ENCODE measurements at places on chromosomes 4 and X. TPM values are rescaled to one million over a fixed set of nuclear protein-coding genes. Genes with fewer than 3 reads are reported as not detected.

- H3K4me1 ChIP-seq, result no peaks in the 10 kb centered on the region
- DNase-seq, result no peak
- no peak overlapping the region for H3K27ac ChIP-seq
- no peaks in the 10 kb centered on the region for H3K27me3 ChIP-seq
- no peaks in the 10 kb centered on the region for H3K36me3 ChIP-seq
- no peak overlapping the region for H3K4me3 ChIP-seq
Observed at GRCh38 chrX:64427787-64428186, 32.5 kb upstream of the MTMR8 start.

DNA sequence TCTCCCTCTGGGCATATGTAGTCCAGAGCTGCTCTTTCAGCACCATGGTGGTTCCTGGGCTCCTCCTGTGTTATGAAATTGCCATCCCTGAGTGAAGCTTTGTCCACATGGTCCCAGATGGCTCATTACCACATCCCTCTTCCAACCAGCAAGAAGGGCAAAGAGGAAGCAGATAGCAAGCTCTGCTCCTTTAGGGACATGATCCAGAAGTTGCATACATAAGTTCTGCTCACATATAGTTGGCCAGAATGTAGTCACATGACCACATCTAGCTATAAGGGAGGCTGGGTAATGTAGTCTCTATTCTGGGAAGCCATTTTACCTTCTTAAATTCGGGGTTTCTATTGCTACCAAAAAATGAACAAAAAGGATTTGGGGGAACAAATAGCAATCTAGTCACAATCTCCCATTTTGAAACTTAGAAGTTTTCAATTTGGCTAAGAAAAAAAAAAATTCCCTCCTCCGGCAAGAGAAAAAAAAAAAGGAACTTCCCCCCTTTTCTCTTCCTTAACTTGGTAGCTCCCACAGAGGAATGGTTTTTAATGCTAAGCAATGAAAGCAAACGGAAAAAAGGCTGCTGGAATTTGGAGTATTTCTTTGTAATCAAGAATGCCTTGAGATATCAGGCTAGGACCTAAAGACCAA lies 88.2 kb upstream of the USP9X start:
- H3K4me3 ChIP-seq, result no peak overlapping the region
- no peak for DNase-seq
- no peaks in the 10 kb centered on the region for H3K36me3 ChIP-seq
- no peak overlapping the region for H3K27ac ChIP-seq
- no peaks in the 10 kb centered on the region for H3K27me3 ChIP-seq

The FAM236D gene
- not detected for total RNA-seq

The LGI2 gene
- not detected for total RNA-seq

The ASMT gene
- 1.8 TPM for total RNA-seq

The XK gene
- 0.33 TPM for total RNA-seq

DNA sequence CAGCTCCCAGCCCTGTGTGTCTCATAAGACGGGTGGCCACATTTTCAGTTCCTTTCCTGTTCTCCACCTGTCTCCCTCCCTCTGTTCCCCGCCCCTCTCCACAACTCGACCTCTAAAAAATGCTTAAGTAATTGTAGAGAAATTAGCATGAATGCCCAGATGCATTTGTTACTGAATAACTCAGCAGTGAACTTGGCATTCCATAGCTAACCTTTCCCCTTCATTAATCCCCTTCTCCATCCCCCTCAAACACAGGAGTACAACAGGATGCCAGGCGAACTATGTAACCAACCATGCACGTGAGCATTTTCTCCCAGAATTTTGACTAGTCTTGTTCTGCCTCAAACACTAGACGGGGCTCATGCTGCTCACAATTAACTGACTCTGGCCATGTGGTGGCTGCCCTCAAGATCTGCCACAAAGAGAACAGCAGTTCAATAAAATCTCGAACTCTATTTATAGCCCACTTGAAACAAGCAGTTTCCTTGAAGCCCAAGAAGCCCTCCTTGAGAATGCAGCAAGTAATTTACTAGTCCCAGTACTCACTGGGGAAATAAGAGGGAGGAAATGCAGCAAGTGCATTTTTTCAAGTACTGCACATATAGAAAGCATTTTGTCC lies 351.2 kb downstream of the ARHGAP24 start:
- no peaks in the 10 kb centered on the region for H3K27me3 ChIP-seq
- H3K36me3 ChIP-seq, result no peaks in the 10 kb centered on the region
- H3K4me1 ChIP-seq, result no peaks in the 10 kb centered on the region
- no peak for DNase-seq
- no peak overlapping the region for H3K4me3 ChIP-seq
- no peak overlapping the region for H3K27ac ChIP-seq

GRCh38 chr4:173752610-173753230 lies 222.7 kb upstream of the HAND2 start:
- H3K27me3 ChIP-seq, result no peaks in the 10 kb centered on the region
- no peak overlapping the region for H3K27ac ChIP-seq
- H3K36me3 ChIP-seq, result no peaks in the 10 kb centered on the region

DNA sequence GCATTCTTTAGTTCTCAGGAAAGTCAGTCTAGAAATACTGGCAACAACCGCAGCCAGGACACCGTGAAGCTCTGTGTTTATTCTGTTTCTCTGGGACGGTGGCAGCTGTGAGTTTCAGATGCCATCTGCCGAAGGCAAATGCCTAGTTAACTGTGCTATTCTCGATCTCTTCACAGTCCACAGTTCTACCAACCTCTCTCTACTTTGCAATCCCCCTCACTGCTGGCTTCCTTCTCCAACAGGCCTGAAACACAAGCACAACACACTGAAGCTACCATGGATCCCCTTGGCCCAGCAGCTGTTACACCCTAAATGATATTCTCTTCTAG lies 118.8 kb downstream of the ZNF827 start:
- H3K27me3 ChIP-seq, result no peaks in the 10 kb centered on the region
- no peak for DNase-seq
- peaks cover 1% of the 10 kb centered on the region for H3K4me1 ChIP-seq
- peaks cover 10% of the 10 kb centered on the region for H3K36me3 ChIP-seq
- H3K27ac ChIP-seq, result no peak overlapping the region

The SLC26A1 gene
- 0.88 TPM for total RNA-seq

DNA sequence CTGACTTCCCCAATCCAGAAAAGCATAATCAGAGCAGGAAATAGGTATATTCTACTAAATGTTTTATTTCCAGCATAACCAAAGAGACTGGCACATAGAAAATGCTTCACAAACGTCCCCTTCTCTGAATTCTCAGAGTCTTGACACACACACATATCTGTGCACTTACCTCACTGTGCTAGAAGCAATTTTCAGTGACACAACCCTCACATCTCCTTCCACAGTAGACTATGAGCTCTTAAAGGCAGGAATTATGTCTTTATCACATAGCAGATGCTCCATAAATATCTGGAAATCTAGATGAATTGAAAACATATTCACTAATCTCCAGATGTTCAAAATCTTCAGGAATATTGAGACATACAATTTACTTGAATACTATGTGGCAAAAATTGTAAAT lies 5.9 kb downstream of the SOWAHB start:
- peaks cover 27% of the 10 kb centered on the region for H3K27me3 ChIP-seq
- H3K4me3 ChIP-seq, result no peak overlapping the region
- no peaks in the 10 kb centered on the region for H3K36me3 ChIP-seq
- H3K4me1 ChIP-seq, result no peaks in the 10 kb centered on the region
- no peak for DNase-seq

DNA sequence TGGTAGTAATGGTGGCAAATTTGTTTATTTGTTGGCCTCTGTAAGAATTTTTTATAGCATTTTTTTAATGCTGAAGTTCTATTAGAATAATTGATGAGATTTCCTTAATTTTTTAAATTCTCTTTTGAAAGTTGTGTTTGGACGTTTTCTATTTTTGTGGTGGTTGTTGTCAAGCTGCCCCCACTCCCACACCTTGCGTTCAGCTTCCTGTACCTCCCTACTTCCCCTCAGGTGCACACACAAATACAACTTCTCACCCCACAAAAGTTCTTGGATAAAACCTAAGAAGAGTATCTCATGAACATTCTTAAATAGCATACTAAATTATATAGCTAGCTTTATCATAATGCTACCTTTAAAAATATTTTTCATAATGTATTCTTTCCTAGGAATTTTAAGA lies 38.7 kb downstream of the EXOC1 start:
- no peak for DNase-seq
- no peaks in the 10 kb centered on the region for H3K27me3 ChIP-seq
- no peak overlapping the region for H3K4me3 ChIP-seq
- no peaks in the 10 kb centered on the region for H3K4me1 ChIP-seq
- H3K36me3 ChIP-seq, result peaks cover 16% of the 10 kb centered on the region

DNA sequence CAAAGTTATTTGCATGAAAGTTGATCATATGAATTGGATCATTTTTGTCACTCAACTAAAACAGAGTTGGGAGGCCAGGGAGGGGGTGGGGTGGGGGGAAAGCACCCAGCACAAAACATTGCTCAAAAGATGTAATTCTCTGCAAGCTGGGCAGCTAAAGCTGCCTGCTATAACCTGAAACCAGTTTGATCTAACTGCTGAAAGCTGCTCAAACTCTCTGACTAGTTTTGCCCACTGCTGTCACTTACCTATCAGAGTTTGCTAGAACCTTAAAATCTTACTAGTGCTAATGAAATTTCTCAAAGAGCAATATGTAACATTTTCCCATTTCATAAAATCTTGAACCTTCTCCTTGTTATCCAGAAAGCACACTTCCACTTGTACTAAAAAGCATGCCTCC lies 10.4 kb downstream of the CXCL8 start:
- no peak overlapping the region for H3K27ac ChIP-seq
- no peaks in the 10 kb centered on the region for H3K4me1 ChIP-seq
- H3K36me3 ChIP-seq, result no peaks in the 10 kb centered on the region
- no peaks in the 10 kb centered on the region for H3K27me3 ChIP-seq
- DNase-seq, result no peak

DNA sequence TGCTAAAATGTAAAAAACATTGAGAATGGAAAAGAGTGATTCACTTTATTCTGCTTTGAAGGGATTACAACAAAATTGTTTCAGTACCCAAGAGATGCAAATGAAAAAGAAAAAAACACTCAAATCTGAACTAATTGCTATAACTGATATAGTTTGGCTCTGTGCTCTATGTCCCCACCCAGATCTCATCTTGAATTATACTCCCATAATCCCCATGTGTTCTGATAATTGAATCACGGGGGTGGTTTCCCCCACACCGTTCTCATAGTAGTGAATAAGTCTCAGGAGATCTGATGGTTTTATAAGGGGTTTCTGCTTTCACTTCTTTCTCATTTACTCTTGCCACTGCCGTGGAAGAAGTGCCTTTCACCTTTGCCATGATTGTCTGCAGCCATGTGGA lies 213.6 kb upstream of the GALNTL6 start:
- DNase-seq, result no peak
- no peak overlapping the region for H3K27ac ChIP-seq
- H3K36me3 ChIP-seq, result no peaks in the 10 kb centered on the region
- H3K4me3 ChIP-seq, result no peak overlapping the region
- no peaks in the 10 kb centered on the region for H3K4me1 ChIP-seq

The IBSP gene
- not detected for total RNA-seq

DNA sequence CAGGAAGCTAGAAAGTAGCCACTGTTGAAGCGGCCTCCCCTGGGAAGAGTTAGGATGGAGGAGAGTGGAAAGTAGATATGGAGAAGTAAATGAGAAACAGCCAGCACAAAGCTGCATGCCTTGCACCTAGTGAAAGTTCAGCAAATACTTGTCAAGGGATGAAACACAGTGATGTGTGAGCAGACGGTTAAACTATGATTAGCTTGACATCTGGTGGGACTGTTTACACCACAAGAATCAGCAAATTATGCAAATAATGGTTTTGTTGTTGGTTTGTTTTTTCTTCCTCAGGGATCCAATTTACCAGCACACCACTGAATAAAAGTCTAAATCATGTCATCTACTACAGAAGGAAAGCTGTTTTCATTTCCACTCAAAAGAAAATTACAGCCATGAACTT lies 87.1 kb downstream of the CORIN start:
- no peak for DNase-seq
- H3K27me3 ChIP-seq, result peaks cover 8% of the 10 kb centered on the region
- no peak overlapping the region for H3K27ac ChIP-seq
- H3K4me3 ChIP-seq, result no peak overlapping the region
- peaks cover 6% of the 10 kb centered on the region for H3K36me3 ChIP-seq

- DNase-seq, result no peak
- H3K36me3 ChIP-seq, result no peaks in the 10 kb centered on the region
- no peaks in the 10 kb centered on the region for H3K27me3 ChIP-seq
- H3K4me1 ChIP-seq, result no peaks in the 10 kb centered on the region
Observed at GRCh38 chr4:13905543-13905942, 278.0 kb upstream of the BOD1L1 start.

DNA sequence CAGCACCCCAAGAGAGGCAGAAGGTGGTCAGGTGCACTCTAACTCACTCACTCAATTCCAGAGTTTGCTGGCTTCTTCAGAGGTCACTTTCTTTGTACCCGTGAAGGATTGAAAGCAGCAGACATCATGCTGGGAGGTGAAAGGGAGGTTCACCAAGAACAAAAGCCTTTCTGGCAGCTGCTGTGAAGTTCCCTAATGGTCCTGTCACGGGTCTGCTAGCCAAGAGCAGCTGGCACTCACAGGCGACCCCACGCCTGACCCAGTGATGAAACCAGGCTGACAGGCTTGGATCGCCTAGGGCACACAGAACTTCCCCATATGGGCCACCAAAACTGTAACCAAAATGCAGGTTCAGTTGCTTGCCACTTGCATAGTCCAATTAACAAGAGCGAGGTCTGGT lies 11.8 kb downstream of the NUDT11 start:
- DNase-seq, result no peak
- no peaks in the 10 kb centered on the region for H3K36me3 ChIP-seq
- no peaks in the 10 kb centered on the region for H3K4me1 ChIP-seq
- H3K27me3 ChIP-seq, result no peaks in the 10 kb centered on the region

The PNMA3 gene
- 0.55 TPM for total RNA-seq

The MAGEA3 gene
- not detected for total RNA-seq

Measured in natural killer cell treated with Interleukin-12 subunit alpha and Interleukin-12 subunit beta and Interleukin-15 and Interleukin-18, amount 100 ng/mL, for 72 hours (primary cell).